ENCODE measurements at places on chromosomes 4 and X.

DNA sequence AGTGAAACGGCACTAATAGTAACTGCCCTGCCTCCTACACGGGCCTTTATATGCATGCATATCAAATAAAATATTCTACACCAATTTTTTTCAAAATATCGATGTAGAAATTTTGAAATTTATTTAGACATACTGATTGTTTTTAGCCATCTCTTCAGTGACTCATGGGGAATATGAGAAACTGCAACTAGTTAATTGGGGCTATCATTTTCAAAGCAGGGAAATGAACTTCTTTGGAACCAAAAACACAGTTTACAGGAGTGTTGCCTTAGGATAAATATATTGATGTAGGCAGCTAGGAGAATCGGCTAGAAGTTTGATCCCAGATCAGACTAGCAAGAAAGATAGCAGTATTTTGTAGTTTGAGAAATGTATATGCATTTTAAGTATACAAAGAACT lies 1010.8 kb upstream of the AGA start:
- DNase-seq = no peak

- DNase-seq = peak; percentile 46
Measured at GRCh38 chr4:27742816-27743215, 882.2 kb downstream of the STIM2 start.

- no peak for DNase-seq
Measured at GRCh38 chrX:108396188-108396891, 41.9 kb downstream of the COL4A6 start.

GRCh38 chr4:116070283-116070682 lies 956.9 kb upstream of the NDST4 start:
- DNase-seq = no peak

DNA sequence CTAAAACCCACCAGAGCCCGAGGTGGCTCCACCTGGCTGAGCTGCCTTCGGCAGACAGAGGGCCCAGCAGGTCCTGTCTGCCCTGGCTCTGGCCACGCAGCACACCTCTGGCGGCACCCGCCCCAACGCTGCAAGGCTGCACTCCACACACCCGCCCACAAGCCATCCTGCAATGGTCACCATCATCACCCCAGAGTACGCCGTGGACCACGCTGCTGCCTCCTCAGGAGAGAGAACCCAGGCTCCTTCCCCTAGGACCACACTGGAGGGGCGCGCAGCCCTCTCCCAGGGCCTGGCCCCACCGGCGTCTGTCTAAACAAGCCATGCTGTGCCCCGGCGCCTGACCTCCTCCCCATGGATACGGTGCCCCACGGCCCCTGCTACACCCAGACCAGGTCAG lies 39.6 kb upstream of the CPLX1 start:
- DNase-seq = no peak

DNA sequence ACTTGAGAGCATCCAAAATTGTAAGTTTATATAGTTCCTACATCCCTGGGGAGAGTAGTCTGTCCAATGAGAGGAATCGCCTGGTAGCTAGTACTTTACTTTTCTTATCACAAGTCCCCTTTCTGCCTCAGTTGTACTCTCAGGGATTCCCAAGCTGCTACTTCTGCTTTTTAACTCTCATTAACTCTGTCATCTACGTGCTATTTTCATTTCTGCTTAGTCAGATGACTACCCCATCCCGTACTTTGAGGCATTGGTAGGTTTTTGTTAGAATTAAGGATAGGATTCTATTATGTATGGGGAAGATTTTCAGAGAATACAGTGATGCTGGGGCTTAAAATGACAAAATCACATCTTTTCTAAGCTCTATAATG lies 24.7 kb downstream of the RBPJ start:
- DNase-seq = no peak

- DNase-seq = no peak
Measured at GRCh38 chr4:110489901-110490508, 14.1 kb downstream of the ENPEP start.

- DNase-seq = no peak
Measured at GRCh38 chrX:28379103-28379502, 208.1 kb upstream of the IL1RAPL1 start.

- no peak for DNase-seq
Measured at GRCh38 chrX:153882086-153882498, 3.9 kb downstream of the L1CAM start.

GRCh38 chr4:13236485-13236884 lies 247.7 kb downstream of the RAB28 start:
- DNase-seq = no peak

DNA sequence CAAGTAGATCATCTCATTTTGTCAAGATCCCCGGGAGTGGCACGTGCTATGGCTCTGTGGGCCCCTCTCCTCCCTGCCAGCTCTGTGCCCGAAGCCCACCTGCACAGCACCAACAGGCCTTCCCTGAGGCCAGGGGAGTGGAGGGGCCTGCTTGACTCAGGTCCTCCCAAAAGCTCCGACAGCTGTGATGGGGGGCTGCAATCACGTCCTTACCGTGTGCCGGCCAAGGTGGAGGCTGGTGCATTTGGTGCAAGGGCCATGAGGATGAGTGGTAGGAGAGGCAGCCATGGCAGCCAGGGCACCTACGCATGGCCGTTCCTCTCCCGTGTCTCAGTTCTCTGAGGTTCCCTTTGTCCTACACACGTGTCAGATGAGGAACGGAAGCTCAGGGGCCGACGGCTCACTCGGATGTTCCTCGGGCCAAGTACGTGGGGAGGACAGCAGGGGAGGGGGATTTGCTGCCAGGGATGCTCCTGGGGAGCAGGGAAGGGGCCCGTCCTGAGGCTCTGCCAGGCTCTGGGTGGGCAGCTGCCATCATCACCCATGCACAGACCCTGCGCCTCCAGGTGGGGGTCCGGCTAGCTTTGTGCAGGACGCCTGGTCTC lies 95.8 kb downstream of the HMX1 start:
- no peak for DNase-seq

GRCh38 chr4:78621395-78621794 lies 69.8 kb downstream of the ANXA3 start:
- no peak for DNase-seq

GRCh38 chrX:118780911-118781310 lies 42.7 kb upstream of the ZCCHC12 start:
- DNase-seq = peak; percentile 5

DNA sequence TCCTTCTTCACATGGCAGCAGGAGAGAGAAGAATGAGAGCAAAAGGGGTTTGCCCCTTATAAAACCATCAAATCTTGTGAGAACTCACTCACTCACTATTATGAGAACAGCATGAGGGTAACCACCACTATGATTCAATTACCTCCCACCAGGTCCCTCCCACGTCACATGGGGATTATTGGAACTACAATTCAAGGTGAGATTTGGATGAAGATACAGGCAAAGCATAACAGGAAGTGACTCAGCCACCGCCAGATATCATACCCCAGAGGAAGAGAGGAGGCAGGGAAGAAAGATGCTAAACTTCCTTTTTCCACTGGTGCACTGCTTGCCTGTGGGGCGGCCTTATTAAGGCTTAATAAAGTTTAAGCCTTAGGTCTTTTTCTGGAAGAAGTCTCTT lies 766.1 kb downstream of the KCTD8 start:
- DNase-seq = no peak

DNA sequence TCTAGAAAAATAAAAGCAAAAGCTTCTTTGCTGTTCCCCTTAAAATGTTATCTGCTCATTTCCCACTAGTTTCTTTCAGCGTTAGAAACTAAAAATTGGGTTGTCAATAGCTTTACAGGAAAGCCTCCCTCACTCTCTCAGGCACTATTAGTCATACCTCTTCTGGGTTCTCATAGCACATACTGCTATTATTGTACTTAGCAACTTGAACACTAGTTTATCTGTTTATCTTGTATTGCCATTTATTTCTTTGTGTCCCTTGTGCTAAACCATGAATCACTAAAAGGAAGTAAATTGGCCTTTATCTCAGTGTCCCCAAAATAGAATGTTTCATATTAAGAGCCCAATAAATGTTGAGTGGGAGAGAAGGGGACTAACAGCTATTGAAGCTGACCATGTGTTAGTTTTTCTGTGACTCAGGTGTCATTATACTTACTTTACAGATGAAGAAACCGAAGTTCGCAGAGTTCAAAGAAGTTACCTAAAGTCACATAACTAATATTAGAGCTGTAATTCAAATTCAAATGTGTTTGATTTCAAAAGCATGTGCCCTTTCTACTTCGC lies 124.8 kb upstream of the CITED1 start:
- no peak for DNase-seq

DNA sequence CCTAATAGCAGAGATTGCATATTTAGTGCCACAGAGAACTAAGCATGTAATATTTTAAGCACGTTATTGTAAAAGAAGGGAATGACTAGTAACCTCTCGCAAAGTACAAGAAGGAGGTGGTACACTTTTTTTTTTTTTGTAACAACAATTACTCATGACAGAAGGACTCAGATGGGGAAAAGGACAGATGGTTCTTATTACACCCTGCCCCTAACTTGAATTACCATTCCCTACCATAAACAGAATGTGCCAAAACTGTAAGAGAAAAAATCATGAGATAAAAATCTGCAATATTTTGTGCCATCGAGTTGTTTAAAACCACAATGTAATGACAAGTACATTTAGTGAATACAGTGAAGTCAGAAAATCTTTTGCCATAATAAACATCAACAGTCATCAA lies 33.0 kb upstream of the RAPGEF2 start:
- DNase-seq = no peak

- peak; percentile 2 for DNase-seq
Measured at GRCh38 chrX:118345045-118345463, 852 bp upstream of the WDR44 start.

GRCh38 chr4:125486351-125486750 lies 171.6 kb downstream of the FAT4 start:
- peak; percentile 9 for DNase-seq

- no peak for DNase-seq
Measured at GRCh38 chr4:124304941-124305340, 407.6 kb downstream of the ANKRD50 start.

- DNase-seq = no peak
Measured at GRCh38 chrX:57771689-57772088, 91.6 kb upstream of the NLRP2B start.

DNA sequence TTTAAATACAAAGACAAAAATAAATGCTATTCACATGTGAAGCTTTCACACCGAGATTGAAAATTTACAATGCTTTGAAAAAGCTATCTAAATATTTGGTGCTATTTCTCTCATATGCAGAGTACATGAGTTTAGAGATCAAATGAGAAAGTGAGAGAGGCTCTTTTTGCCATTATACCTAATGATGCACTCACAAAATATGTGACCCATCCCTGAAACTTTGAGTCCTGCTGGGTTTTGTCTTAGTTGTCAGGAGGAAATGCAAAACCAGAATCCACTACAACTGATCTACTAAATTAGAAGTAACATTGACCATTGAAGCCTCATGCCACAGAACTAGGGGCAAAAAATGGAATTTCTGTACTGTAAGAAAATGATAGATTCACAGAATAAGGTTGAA lies 251.7 kb downstream of the MAPK10 start:
- DNase-seq = no peak

DNA sequence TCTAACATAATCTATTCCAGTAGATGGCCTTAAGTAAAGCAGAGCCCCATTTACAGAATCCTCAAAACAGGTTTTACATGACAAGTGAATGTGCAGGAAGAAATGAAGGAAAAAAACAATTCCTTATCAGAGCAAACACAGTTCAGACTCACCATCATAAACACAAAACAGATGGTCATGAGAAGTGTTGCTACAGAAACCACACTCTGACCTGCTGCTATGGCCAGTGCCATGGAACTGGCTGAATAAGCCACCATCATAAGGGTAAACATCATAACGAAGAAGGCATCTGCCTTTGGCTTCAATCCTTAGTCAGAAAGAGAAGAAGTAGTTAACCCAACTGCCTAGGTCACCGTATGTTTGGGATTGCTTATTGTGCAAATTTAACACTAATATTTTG lies 61.1 kb downstream of the ABCG2 start:
- DNase-seq = no peak

GRCh38 chrX:148664995-148665394 lies 164.6 kb downstream of the AFF2 start:
- DNase-seq = no peak

GRCh38 chr4:11732155-11732554 lies 303.5 kb upstream of the HS3ST1 start:
- no peak for DNase-seq

DNA sequence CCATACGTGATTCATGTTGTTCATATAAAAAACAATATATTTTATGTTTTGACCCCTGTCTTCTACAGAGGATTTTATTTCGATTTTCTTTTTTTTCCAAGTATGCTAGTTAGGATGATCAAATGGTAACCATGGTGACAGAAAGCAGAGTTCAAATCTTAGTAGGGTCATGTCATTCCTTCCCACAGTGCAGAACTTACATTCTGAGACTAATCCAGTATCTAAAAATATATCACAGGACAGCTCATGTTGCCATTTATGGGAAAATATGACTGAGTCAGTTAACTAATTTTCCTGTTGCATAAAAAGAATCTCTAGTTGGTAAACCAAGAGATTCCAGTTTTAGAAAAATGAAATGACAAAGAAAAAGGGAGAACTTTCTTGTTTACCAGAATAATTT lies 209.5 kb downstream of the PARM1 start:
- DNase-seq = no peak

DNA sequence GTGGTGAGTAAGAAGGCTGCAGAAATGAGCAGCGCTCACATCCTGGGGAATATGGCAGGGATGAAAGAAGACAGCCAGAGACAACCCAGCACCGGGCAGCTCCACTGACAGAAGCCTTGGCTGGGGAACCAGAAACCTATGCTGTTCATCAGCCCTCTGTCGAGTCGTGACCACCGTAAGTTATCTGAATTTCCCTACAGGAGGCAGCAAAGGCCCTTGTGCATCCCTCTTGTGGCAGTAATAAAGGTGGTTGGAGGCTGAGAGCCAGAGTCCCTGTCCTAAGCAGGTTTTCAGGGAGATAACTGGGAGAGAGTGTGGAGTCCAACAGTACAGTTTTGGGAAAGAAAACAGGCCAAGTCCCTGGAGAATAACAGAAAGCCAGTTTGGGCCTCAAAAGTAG lies 194.0 kb upstream of the BOD1L1 start:
- DNase-seq = no peak

- no peak for DNase-seq
Measured at GRCh38 chr4:123747016-123747415, 350.4 kb downstream of the SPRY1 start.

DNA sequence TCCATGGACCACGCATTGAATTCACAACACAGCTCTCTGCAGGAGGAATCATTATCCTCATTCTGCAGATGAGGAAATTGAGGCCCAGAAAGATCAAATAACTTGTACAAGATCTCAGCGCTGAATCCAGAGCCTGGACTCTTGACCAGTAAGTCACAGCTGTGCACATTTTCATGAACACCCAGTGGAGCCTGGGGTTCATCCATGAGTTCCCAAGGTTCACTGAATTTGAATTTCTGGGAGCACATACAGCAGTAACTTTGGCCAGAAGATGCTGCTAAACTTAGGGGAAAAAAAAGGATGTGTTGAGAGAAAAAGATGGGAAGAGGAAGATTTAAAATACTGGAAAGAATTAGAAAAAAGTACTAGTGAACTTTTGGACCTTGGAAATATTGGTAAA lies 218.7 kb upstream of the PPARGC1A start:
- no peak for DNase-seq

- DNase-seq = no peak
Measured at GRCh38 chr4:13515268-13515667, 29.0 kb downstream of the NKX3-2 start.

- no peak for DNase-seq
Measured at GRCh38 chr4:39410415-39410814, 3.7 kb downstream of the KLB start.

- DNase-seq = no peak
Measured at GRCh38 chr4:179607003-179607402, 2164.8 kb upstream of the AGA start.
